ENCODE measurements at places on chromosomes 16 and 17.
A peak's percentile ranks its signal among the peaks of the same experiment; 100 is the strongest.

- DNase-seq, result no peak
These were observed 17.9 kb downstream of the CA7 start for GRCh38 chr16:66862023-66862520.

GRCh38 chr17:42476411-42476810, 17.7 kb downstream of the ATP6V0A1 start:
- no peak for DNase-seq

DNA sequence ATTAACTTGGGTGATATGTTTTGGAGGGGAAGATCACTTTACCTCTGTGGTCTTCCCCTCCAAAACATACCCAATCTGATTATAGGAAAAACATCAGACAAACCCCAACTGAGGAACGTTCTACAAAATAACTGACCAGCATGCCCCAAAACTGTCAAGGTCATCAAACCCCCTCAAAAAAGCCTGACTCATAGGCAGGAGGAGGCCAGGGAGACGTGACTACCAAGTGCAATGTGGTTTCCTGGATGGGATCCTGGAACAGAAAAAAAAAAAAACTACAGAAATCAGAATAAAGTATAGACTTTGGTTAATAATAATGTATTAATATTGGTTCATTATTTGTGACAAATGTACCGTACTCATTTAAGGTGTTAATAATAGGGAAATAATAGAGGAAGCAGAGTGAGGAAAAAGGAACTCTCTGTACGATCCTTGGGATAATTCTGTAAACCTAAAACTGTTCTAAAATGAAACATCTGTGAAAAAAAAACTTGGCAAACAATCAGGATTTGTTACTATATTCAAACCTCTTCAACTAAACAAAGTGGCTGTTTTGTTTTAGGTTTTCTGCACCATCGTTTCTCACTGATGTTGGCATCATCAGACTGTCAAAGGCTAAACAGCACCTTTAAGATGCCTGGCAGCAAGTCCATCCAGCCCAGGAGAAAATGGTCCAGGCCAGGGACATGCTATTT, 266.7 kb upstream of the SDK2 start:
- no peak for DNase-seq

DNA sequence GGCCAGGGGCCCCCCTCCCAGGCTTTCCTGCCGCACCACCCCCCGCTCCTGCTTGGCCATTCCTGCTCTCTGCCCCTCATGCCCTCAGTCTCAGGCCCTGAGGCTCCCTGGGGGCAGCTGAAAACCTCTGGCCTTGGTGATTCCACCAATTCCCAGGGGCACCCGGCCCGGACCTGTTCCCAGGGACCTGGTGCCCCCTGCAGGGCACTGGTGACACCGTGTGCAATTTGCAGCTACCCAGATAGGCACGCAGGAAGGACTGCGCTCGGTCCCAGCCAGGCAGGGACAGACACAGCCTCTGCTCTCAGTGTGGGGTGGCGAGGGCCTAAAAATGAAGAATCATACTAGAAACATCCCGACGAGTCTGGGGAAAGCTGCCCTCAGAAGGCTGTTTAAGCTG, 13.4 kb downstream of the WFDC1 start:
- DNase-seq, result peak; percentile 53

DNA sequence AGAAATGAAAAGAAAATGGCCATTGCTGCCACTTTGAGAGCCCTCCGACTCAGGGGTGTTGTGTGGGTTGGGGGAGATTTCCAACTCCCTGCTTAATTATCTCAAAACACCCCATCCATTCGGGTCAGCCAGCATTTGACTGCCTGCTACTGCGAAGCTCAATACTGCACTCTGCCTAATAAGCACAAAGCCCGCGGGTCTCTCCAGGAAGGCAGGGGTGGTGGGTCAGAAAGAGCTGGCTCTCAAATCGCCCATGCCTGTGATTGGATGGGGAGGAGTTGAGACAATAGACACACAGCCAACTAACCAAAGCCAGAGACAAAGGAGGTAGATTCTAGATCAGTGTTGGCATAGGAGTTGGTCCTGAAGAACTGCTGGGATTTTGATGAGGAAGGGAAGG, 2.3 kb upstream of the XAF1 start:
- DNase-seq, result no peak

DNA sequence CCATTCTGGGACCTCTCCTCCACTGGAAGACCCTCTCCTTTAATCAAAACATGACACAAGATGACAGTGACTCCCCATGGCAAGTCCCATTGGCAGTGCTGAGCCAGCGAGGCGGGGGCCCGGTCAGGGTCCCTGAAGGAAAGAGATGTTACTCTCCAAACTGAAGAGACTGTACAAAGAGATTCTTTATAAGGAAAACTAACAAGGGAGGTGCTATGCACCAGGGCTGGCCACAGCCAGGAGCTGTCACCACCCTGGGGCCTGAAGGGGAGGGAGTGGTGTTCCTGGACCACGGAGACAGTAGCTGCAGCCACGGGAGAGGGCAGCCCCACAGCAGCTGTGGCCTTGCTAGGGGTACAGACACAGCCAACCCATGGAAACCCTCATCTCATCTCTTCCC, 123.1 kb downstream of the XYLT1 start:
- no peak for DNase-seq

- no peak for DNase-seq
These were observed 45.8 kb upstream of the STAC2 start for GRCh38 chr17:39271546-39271945.

- no peak for DNase-seq
These were observed 55.8 kb downstream of the CDRT4 start for GRCh38 chr17:15411384-15412198.

DNA sequence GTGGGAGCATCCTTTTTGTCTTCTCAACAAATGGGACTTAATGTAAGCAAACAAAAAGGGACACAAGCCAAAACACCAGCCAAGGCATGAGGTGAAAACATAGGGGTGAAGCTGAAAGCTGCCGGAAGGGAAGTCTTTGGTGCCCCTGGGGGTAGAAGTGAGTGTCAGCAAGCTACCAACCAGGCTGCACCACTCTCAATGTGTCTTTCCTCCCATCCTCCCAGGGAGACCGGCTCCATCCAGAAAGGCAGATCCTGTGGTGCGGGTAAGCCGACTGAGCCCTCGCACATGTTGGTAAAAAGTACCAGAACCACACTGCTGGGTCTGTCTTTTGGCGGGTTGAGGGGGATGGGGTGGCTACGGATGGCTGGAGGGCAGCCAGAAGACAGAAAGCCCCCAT, 52.0 kb upstream of the SREBF1 start:
- no peak for DNase-seq

DNA sequence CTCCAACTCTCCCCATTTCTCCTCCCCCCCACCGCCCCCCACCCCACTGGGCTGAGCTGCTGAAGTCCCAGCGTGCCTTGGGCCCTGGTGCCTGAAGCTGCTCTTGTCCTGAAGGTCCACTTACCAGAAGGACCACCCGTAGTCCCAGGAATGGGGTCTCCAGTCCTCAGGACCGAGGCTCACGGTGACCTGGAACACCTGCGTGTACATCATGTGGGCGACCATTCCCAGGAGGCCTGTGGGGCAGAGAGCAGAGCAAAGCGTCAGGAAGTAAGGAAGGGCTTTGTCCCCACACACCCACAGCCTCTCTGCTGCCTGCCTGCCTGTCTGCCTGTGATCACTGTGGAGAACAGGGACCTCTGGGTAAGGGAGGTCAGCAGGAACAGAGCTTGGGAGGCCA, 218.7 kb downstream of the GSG1L start:
- no peak for DNase-seq

DNA sequence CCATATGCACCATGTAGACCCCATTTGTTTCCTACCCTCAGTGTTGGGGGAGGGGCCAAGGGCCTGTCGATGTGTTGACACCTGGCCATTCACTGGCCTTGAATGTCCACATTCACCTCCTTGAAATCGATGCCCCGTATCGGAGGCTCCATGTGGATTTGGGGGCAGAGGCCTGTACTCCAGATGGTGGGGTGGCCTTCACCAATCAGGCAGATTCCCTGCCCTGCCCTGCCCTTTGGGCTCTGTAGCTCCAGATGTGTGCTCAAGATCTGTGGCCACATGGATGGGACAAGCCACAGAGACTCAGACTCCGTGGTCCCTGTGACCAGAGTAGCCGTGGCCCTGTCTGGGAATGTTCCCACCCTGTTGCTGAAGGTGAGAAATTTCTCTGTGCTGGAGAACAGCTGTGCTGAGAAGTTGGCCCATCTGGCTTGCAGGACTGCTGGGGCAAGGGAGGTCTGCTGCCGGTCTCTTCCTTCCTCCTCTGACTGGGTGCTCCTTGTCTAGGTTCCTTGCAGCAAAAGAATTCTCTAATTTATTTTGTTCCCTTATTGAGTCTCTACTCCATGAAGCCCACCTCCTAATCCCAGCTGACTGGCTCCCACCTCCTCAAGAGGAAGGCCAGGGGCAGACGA, 221.3 kb downstream of the SEC14L1 start:
- no peak for DNase-seq

GRCh38 chr16:11210260-11210659, 45.7 kb downstream of the SOCS1 start:
- no peak for DNase-seq

DNA sequence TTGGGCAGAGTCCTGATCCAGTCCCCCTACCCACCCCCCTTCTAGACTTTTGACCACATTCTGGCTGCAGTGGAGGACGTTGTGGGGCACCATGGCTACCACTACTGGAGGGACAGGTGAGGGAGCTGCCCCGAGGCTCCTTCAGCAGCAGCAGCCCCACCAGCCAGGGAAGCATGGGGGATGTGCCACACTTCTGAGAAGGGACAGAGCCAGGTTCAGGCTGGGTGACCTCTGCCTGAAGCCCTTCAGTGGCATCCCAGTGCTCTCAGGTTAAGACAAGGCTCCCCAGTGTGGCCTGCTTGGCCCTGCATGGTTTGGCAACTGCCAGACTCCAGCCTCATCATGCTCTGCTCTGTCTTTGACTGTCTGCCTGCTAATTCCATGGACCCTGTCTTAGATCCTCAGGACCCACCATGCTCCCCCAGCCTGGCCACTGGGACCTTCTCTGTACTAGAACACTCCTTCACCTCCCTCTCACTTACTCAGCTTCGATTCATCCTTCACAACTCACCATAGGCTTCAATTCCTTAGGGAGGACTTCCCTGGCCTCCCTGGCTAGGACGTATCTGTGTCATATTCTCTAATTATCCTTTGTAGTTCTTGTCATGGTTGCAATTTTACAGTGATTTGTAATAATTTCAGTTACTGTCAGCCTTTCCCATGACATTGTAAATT, 8.8 kb downstream of the SLC9A5 start:
- DNase-seq, result no peak

- no peak for DNase-seq
These were observed 8.8 kb upstream of the NR1D1 start for GRCh38 chr17:40108970-40109824.

DNA sequence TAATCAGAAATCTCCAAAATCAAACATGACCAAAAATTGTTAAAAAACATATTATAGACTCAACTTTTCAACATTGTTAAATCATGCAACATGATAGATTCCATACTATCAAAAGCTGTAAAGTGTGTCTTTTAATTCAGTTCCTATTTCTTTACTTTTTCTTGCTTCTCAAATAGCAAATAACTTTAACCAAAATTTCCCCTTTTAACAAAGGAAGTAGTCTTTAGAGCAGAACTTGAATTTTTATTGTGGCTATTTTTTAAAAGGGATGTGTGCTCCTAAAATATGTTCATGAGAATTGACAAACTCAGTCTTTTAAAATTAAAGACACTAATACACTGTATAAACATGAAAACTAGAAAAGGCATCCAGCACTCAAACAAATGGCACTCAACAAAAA, 49.1 kb downstream of the SPAG9 start:
- DNase-seq, result no peak

- no peak for DNase-seq
These were observed 183.2 kb downstream of the CYB561 start for GRCh38 chr17:63262751-63263476.

- DNase-seq, result no peak
These were observed 20.5 kb downstream of the ERCC4 start for GRCh38 chr16:13940397-13940933.

- DNase-seq, result no peak
These were observed 1.4 kb upstream of the CHST4 start for GRCh38 chr16:71524566-71525553.

DNA sequence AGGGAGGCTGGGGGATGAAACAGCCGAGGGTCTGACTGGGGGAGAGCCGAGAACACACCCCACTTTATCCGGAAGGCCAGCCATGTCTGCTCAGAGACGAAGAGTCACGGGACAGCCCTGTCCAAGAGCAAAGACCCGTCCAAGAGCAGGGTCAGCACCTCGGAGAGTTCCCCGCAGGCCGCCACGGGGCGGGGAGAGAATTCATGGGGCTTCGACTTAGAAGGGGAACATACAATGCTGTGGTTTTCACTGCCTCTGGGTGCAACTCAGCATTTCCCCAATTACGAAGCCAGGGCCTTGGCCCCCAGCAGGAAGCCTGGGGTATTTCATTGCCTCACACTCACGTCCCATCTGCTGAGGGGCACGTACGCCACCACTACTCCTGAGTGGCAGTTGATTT, 59.3 kb downstream of the JPH3 start:
- peak; percentile 59 for DNase-seq

- DNase-seq, result no peak
These were observed 480 bp downstream of the TSR3 start for GRCh38 chr16:1351215-1351581.

GRCh38 chr16:11391576-11391975, 46.3 kb downstream of the RMI2 start:
- no peak for DNase-seq

- DNase-seq, result no peak
These were observed 19.6 kb upstream of the GOT2 start for GRCh38 chr16:58753711-58754134.

DNA sequence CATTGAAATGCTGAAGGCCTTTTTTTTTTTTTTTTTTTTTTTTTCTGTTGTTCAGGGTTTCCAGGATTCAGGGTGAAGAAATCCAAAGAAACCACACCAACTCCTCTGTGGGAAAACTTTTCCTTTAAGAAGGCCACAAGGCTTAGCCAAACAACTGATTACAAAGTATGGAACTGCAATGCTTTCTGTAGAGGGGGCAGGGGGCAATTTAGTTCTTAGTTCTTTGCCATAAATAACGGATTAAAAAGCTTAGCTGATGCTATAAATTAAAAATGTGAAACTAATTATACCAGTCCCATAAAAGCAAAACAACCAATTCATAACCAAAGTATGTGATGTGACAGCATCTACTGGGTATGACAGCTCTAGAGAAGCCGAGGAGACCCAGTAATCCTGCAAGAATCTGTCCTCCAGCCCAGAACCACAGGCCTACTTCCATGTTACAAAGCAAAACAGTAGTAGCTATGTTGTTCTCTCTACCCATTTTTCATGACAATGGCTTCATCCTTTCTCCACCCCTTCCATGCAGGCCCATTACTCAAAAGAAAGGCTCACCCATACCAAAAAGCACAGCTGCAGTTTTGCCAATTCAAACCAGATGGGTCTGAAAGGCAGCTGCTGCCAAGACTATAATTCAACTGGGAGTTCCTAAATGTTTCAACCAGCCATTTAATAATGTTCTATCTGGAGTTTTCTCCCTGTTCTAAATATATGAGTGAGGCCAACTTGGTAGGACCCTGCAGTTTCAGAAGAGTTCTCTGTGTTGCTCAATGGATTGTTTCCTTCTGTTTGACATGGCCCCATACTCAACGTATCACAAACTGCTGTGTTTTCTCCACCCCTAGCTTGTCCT, 167.1 kb upstream of the ZFHX3 start:
- no peak for DNase-seq

Measured in neural crest cell (in vitro differentiated cells).